AG04450 (cell line): ENCODE measurements at places on chromosomes 5 and 9.

DNA sequence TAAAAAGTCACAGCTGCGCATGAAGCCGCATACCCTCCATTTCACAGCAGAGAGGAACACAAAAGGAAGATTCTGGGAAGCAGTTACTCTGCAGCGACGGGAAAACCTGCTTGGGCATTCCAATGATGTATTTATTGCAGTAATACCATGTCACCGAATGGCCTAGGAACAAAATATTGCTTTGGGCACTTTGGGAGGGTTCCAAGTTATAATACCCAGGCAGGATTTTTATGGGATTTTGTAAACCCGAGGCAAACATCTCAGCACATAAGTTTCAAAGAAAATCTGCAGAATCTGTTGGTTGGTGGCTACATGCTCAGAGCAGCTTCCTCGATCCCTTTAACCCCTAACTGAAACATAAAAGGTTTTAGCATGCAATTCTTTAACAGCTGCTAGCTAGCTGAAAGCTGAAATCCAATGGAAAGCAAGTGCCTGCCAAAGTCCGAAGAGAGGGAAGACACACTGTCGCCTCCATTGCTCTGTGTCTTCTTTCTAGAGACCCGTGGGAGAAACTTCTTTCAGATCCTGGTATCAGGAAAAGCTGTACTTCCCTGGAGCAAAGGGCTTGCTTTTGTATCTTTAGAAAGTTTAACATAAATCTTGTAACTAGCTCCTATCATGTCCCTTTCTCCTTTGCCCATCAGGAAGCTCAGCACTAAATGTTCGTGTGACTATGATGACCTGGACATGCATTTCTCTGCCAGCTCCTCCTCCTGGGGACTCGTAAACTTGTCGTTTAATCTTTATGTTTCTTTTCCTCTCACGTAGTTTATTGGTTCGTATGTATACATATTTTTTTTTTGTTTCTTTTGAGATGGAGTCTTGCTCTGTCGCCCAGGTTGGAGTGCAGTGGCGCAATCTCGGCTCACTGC, 195.0 kb downstream of the MAPKAP1 start:
- no peak for DNase-seq

DNA sequence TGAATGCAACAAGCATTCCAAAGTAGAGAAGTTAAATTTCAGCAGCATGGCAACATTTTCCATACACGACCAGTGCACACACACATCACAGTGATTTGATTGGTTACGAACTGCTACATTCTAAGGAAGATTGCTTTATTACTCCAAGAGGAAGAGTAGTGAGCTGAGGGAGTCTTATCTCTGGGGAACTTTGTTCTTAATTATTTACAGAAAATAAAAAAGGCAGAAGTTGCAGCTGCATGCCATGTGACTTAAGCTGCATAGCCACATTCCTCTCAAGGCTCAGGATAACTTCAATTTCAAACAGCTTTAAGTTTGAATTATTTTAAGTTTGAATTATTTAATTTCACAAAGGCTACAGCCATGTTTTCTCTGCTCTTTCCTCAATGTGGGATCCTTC, 71.6 kb upstream of the HSPB3 start:
- DNase-seq = no peak

GRCh38 chr5:175694371-175695160, 36.7 kb downstream of the HRH2 start:
- DNase-seq = no peak

DNA sequence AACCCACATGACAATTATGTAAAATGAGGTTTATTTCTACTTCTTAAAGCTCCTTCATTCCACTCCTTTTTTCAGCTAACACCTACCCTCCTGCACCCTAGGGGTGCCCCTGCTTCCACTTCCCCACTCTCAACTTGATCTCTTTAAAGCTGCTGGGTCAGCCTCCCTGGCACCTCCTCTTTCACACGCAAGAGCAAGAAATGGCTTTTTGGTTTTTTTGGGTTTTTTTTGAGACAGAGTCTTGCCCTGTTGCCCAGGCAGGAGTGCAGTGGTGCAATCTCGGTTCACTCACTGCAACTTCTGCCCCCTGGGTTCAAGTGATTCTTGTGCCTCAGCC, 64.4 kb downstream of the SUSD1 start:
- no peak for DNase-seq

GRCh38 chr5:26034813-26035212, 1003.6 kb downstream of the CDH9 start:
- DNase-seq = no peak
